ENCODE measurements at places on chromosomes 13 and 19.

- DNase-seq, result no peak
These were observed 192.6 kb upstream of the UBL3 start for GRCh38 chr13:30042891-30043630.

GRCh38 chr19:30666301-30666803, 294.2 kb downstream of the ZNF536 start:
- peak; percentile 75 for DNase-seq

DNA sequence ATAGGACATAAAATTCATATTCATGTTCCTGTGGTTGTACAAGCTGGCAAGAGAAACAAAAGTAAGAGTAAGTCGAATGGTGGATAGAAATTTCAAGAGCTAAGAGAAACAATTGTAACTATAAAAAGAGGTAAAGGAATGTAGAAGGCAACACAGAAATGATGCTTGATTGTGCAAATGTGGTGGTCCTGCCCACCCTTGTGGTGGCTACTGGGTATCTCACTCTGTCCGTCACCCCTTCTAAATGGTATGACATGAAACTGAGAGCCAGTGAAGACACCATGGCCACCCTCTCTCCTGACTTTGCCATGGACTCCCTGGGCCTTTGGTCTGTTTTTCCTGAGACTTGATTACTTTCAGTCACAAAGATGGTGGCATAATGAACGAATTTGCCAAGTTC, 925.9 kb upstream of the SLITRK6 start:
- no peak for DNase-seq

GRCh38 chr13:52411629-52412028, 5.7 kb upstream of the THSD1 start:
- no peak for DNase-seq

- no peak for DNase-seq
These were observed 36.9 kb downstream of the ELL start for GRCh38 chr19:18484992-18485391.

DNA sequence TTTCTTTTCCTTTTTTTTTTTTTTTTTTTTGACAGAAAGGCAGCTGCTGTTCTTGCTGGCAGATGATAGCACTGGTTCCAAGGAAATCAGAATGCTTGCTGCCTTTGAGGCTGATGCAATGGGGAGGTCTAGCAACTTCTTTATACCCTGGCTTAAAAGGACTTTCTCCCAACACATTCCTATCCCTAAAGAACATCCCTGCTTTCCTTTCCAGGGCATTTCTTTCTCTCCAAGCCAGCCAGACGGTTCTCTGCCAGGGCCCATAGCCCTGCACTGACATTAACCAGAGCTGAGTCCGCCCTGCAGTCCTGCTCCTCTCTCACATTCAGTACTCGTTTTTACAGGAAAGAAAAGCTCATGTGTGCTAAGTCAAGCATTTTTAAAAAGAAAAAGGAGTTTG, 133.9 kb upstream of the WASF3 start:
- no peak for DNase-seq

GRCh38 chr19:14556662-14557188, 15.1 kb downstream of the NDUFB7 start:
- DNase-seq, result peak; percentile 82

DNA sequence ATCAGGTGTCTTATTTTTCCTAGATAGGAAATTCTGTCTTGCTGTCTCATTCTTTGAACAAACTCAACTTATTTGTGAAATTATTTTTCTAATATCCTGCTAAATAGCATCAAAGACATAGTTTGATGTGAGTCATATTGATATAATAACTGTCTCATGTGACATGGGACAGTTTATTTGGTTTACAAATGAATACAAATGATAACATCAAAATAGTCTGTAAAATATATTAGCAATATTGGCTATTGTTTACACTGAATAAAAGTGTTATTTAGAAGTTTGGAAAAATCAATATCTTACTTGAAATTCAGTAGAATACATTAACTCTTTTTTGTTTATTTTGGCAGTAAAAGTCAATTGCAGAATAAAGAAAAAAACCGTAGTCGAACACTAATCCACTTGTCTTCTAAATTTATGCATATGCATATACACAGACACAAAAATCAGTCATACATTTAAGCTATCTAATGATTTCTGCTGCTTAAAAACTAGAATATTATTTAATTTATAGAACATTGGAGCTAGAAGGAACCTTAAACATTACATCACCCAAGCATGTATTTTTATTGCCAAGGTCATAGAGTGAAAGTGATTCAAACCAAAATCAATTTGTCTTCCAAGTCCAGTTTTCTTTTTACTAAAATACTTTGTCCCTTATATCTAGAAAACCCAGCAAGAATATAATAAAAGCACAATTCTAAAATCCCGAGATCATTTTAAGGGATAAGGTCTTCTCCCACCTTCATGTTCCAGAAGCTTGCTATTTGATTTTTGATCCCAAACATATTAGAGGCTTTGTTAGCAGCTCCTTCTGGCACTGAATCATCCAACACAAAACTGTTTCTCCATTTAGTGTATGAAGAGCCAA, 776.5 kb upstream of the SLITRK1 start:
- no peak for DNase-seq

DNA sequence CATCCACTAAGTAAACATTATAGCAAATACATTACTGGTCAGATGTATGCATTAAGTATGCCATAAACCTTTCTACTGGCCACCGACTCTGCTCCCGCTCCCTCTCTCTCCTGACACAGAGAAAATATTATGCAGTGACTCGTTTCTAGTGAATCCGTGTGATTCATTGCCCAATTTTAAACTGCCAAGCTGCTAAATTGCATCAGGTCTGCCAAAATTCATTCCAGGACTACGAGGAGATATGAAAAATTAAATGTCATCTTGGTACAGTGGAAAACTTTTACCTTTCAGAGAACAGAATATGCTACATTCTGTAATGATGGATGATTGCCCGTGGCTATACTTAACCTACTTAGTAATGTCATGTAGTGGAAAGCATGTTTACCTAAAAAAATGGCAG, 368.8 kb upstream of the TSHZ3 start:
- peak; percentile 21 for DNase-seq

GRCh38 chr13:87986639-87987250, 315.6 kb downstream of the SLITRK5 start:
- DNase-seq, result no peak

GRCh38 chr19:53927739-53928138, 18.7 kb downstream of the CACNG7 start:
- DNase-seq, result peak; percentile 58

DNA sequence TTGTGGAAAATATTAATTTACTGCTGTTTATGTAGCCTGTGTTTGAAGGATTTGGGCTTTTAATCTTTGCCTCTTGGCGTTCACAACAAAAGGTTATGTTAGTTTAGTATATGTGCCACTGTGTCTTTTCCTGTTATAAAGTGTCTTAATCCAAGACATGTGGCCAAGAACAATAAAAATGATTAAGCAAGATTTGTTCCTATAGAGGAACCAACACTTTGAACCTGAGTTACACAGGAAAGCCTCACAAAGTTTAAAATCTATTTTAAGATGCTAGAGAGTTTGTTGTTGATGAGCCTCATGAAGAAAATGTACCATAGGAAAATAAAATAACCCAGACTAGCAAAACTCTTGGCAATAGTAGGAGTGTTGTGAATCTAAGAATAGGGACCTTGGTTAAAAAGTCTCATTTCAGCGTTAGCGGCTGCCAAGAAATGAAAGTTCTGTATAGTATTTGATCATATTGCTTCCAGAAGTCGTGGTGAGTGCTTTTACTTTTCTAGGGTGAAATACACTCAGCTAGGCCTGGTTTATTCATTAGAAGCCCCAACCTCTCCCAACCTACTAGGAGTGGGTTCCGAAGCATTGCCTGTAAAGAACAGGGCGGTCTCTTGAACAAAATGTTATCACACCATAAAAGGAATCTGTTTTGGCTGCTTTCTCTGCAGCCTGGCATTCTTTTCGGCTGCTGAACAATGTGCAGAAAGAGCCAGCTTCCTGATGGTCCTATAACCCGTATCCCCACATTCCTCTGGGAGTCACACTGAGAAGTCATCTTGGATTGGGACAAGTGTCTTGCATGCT, 102.6 kb downstream of the LRCH1 start:
- no peak for DNase-seq

DNA sequence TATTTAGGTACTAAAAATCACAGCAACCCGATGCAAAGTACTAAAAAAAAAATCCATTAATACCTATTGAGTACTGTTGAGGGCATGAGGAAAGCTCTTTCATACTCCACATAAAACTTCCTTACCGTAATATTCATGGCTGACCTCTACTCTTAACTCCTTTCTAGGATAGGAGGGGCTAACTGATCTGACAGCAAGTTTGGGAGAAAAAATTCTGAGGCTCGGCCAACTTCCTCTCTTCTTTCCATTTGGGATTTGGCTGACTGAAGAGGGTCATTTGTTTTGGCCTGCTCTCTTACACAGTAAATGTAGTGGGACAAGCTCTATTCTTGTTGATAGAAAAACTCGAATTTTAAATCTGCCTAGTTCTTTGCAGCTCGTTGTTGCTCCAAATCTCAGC, 9.4 kb upstream of the USPL1 start:
- DNase-seq, result no peak

GRCh38 chr13:110109140-110109783, 197.7 kb downstream of the COL4A1 start:
- no peak for DNase-seq

DNA sequence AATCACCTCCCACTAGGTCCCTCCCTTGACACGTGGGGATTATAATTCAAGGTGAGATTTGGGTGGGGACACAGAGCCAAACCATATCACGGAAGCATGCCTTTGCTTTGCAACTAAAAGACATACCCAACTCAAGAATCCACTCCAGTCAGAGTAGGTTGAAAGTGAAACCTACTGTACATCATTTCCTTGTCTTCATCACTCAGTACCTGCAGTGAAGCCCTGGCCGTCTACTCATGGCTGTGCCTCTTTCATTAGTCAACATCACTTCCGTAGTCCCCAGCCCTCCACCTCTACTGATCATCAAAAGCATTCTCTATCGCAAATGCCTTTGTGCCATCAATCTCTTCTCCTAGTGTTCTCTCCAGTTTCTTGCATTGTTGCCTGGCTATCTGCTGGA, 343.1 kb upstream of the ARGLU1 start:
- no peak for DNase-seq

- DNase-seq, result peak; percentile 46
These were observed 2.5 kb downstream of the LDLR start for GRCh38 chr19:11091703-11092153.

- no peak for DNase-seq
These were observed 274.7 kb downstream of the SUCLA2 start for GRCh38 chr13:47726394-47726793.

DNA sequence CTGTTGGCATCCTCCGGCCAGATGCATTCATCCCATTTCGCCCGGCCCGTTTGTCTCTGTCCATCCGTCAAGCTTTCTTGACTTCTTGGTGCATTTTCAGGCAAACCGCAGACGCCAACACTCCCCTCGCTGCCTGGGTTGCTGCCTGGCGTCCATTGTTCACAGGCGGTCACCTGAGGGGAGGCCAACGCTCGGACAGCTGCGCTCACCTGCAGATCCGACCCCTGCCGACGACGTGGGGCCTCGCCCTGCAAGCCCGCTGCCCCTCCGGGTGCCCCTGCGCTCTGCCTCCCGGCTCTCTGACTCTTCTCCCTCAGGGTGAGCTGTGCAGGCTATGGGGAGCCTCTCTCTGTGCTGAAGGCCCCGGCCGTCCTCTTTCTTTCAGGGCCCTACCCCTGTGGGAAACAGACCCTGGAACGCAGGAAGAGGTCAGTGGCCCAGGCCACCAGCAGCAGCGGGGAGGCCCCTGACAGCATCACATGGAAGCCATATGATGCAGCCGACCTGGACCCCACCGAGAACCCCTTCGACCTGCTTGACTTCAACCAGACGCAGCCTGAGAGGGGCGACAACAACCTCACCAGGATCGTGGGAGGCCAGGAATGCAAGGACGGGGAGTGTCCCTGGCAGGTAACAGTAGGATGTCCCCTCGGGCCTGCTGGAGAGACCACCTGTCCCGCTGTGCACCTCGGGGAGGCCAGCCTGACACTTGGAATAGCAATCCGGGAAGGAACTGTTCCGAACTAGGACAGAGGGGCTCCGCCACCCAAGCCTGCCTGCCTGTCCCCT, 14.8 kb upstream of the PROZ start:
- no peak for DNase-seq

- peak; percentile 78 for DNase-seq
These were observed 25.3 kb upstream of the OR10H2 start for GRCh38 chr19:15702534-15702930.

- no peak for DNase-seq
These were observed 443.7 kb upstream of the PRR20A start for GRCh38 chr13:56697011-56697410.

- no peak for DNase-seq
These were observed 75.2 kb upstream of the MCF2L start for GRCh38 chr13:112893570-112894422.

DNA sequence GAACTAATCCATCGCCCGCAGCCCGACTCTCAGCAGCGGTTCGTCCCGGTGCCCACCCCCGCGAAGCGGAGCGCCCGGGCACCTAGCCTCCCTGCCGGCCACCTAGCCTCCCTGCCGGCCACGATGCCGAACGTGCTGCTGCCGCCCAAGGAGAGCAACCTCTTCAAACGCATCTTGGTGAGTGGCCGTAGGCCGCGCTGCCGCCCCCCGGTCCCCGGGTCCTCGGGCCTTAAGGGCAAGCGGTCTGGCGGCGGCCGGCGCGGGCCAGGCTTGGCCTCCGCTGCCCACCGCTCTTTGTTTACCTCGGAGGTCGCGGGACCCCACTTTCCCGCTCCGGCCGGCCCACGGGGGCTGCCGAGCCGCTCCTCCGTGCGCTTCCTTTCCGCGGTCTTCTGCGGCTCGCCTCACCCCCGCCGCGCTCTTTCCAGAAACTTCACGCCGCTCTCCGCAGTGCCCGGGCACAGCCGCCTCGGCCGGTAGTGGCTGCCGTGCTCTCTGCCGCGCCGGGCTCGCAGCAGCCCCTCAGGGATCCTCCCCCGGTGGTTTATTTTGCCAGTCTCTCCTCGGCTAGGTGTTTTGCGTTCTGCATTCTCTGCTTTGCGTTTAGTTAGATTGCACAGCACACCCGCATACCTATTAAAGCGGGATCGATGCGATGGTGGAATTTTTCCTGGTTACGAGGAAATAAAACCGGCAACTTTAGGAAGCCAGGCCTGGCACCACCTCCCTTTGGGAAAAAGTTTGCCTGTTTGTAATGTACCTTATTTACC, 524 bp downstream of the NAA16 start:
- DNase-seq, result peak; percentile 42

DNA sequence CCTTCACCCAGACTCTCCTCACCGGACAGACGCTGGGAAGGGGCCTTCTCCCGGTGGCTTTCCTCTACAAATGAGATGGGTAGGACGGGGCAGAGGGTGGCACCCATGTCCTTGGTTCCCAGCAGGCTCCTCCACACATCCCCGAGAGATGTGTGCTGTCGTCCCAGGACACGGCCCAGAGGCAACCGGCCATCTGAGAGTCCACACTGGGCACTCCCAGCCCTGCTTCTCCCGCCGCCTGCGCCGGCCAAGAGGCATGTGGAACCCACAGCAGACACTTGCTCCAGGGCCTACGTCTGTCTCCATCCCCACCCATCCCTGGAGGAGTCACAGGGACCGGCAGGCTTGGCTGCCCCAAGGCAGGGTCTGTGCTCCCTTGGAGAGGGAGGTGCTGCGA, 179.9 kb downstream of the KDM4B start:
- no peak for DNase-seq

- DNase-seq, result no peak
These were observed 9.0 kb upstream of the USP29 start for GRCh38 chr19:57110592-57111328.
